Stimulated activated CD8-positive, alpha-beta memory T cell treated with anti-CD3 and anti-CD28 coated beads, Interleukin-7, amount 100 ng/mL, for 1 hour (primary cell): ENCODE measurements at places on chromosomes 2 and 18.

GRCh38 chr2:55148269-55148668 lies 83.8 kb downstream of the CLHC1 start:
- DNase-seq = no peak

DNA sequence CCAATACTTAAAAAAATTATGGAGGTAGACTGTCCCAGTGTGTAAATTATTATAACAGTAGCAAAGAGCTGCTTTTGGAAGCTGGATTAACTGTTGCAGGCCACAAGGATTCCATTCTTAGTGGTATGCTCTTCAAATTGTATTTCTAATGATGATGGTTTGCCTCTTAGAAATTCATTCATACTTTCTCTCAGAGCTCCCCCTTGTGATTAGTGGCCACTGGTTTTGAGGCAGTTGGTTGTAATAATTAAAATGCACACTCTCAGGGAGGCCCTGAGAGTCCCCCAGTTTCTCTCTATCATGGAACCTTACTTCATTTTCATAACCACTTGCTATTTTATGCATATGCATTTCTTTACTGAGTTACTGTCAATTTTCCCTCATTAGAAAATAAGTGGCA lies 122.5 kb downstream of the PLA2R1 start:
- DNase-seq = no peak

DNA sequence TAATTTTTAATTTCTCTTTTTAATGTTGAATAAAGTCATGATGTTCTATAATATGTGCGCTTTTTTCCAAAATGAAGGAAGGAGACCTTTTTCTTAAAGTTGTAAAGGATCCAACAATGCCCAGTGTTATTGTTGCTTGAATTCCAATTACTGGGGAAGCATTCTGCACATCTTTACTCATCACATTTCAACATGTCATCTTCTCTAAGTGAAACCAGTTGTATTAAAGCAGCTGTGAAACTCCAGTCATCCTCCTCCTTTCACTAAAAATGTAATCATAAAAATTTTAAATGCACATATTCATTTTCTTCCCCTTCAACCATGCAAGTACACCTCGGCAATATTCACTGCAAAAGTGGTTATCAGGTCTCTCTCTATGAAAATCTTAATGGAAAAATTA lies 722.7 kb downstream of the TSN start:
- DNase-seq = no peak

DNA sequence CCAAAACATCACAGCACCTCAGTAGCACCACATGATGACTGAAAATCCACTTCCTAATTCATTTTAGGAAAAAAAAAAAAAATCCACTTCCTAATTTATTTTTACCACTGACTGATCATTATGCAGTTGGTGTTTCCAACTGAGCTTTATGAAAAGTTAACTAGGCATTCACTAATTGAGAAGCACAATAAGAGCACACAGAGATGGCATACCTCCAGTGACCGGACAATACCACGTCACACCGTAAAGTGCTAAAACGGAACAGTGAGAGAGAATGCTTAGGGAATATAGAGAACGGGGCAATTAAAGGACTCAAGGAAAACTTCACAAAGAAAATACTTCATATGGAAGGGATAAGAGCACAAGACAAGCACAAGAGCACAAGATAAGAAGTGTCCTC lies 212.5 kb downstream of the NBAS start:
- no peak for DNase-seq

GRCh38 chr2:101981504-101981903 lies 10.3 kb upstream of the IL1R2 start:
- DNase-seq = no peak

DNA sequence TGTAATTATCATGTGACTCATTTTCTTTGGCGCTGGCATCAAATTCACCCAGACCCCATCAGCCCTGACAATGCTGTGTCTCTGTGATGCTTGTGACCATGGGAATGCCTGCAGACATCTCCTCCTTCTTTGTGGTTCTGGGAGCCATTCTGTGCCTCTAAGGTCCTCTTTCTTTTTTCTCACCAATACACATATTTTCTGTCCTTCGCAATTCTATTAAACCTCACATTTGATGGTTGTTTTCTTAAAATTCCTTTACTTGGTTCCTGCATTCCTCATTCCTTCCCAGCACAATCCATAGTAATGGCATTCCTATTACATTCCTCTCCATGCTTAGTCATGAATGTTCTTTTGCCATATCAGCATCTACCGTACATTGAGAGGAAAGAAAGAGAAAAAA lies 375.3 kb downstream of the PIK3C3 start:
- no peak for DNase-seq

DNA sequence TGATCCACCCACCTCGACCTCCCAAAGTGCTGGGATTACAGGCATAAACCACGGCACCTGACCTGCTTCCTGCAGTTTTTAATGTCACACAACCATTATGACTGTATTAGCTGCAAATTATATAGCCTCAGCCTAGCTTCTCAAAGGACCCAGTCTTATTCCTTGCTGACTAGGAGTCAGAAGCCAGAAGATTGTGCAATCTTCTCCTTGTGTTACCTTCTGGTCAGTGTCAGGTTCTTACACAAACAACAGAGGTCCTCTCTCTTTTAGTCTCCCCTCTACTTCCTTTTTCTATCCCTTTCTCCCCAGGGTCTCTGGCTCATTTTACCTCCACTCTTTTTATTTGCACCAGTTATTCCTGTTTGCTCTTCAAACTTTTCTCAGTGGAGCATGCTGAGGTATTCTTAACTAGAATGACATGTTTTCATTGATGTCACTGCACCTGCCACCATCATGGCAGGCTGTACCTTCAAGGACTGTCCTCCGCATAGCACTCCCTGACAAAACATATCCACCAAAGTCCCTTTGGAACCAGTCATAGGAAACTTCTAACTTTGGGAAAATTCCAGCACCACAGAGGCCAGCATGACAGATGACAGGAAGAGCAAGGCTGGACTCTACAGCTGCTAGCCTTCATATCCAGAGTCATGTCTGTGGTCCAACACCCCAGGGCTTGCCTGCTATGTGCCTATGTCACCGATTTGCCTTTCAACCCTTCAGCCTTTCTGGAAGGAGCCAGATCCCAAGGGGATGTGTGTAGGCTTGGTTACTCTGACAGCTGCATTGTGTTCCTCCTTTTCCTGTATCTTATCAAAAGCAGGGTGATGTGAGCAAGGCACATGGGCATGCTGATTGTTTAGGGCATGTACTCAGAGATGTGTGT lies 45.2 kb upstream of the EPC2 start:
- no peak for DNase-seq

GRCh38 chr2:234399451-234400246 lies 97.2 kb downstream of the ARL4C start:
- no peak for DNase-seq

- no peak for DNase-seq
Measured at GRCh38 chr2:64277101-64277849, 133.1 kb upstream of the PELI1 start.

- DNase-seq = no peak
Measured at GRCh38 chr18:61076986-61077385, 256.2 kb upstream of the CDH20 start.

- no peak for DNase-seq
Measured at GRCh38 chr18:13614641-13615288, 111.6 kb downstream of the FAM210A start.

GRCh38 chr2:129491308-129491707 lies 488.2 kb upstream of the RAB6C start:
- no peak for DNase-seq

GRCh38 chr2:154402213-154402612 lies 296.3 kb upstream of the KCNJ3 start:
- no peak for DNase-seq

- no peak for DNase-seq
Measured at GRCh38 chr2:240167588-240167880, 27.1 kb upstream of the OTOS start.
